ENCODE measurements at places on chromosomes 11 and 22. TPM values are rescaled to one million over a fixed set of nuclear protein-coding genes. Genes with fewer than 3 reads are reported as not detected.

DNA sequence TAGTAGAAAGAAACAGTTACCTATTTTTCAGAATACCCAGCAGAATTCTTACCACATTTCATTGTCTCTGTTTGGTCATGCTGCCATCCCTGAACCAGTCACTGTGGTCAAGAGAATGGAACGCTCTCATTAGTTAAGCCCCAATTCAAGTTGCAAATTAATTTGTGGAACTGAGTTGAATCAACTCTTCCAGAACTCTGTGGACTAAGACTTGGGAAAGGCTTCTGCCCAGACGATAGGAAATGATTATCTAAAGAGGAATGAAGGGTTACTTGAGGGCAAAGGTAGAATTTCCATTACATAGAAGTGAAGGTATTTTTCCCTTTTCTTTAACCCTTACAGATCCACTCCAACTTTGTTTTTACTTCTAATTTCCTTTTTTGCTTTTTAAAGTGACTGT is 286.4 kb downstream of the DYNC2H1 start:
- H3K4me1 ChIP-seq = no peaks in the 10 kb centered on the region
- H3K36me3 ChIP-seq = no peaks in the 10 kb centered on the region
- no peak for DNase-seq
- no peak overlapping the region for H3K27ac ChIP-seq
- H3K4me3 ChIP-seq = no peak overlapping the region

- H3K27ac ChIP-seq = peak overlapping the region; percentile 38
- no peak overlapping the region for H3K4me3 ChIP-seq
- H3K36me3 ChIP-seq = no peaks in the 10 kb centered on the region
- peaks cover 30% of the 10 kb centered on the region for H3K4me1 ChIP-seq
- no peaks in the 10 kb centered on the region for H3K27me3 ChIP-seq
Measured at GRCh38 chr11:102157219-102157618, 47.0 kb downstream of the YAP1 start.

GRCh38 chr11:116712428-116712827 is 60.4 kb downstream of the BUD13 start:
- DNase-seq = no peak
- H3K4me1 ChIP-seq = no peaks in the 10 kb centered on the region
- H3K27me3 ChIP-seq = no peaks in the 10 kb centered on the region
- no peak overlapping the region for H3K27ac ChIP-seq
- no peaks in the 10 kb centered on the region for H3K36me3 ChIP-seq

DNA sequence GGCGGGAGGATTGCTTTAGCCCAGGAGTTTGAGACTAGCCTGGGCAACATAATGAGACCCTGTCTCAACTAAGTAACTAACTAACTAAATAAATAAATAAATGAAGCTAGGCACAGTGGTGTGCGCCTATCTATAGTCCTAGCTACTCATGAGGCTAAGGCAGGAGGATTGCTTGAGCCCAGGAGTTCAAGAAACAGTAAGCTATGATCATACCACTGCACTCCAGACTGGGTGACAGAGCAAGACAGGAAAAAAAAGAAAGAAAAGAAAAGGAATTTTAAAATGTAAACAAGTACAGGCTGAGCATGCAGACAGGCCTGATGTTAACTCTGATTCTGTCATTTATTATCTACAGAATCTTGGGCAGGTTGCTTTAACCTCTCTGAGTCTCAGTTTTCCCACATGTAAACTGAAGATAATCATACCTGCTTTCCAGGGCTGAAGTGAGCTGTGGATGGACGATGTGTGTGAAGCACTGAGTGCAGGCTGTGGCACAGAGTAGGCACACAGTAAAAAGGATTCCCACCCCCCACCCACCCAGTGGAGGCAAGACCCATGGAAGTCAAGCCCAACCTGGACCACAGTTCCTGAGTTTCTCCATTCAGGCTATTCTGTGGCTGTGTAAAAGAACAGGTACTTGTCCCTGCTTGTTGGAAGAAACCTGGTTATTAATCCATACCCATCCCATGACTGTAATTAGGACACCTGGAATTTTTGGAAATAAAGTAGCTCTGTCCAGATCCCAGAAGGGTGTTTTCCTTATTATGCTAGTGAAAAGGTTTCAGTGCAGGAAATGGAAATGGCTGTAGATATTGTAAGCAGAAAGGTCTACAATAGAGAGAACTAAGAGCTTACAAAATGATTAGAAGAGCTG is 18.7 kb upstream of the SCUBE2 start:
- H3K27me3 ChIP-seq = no peaks in the 10 kb centered on the region
- no peak overlapping the region for H3K4me3 ChIP-seq
- no peak for DNase-seq
- H3K4me1 ChIP-seq = no peaks in the 10 kb centered on the region
- H3K36me3 ChIP-seq = no peaks in the 10 kb centered on the region
- H3K27ac ChIP-seq = no peak overlapping the region

DNA sequence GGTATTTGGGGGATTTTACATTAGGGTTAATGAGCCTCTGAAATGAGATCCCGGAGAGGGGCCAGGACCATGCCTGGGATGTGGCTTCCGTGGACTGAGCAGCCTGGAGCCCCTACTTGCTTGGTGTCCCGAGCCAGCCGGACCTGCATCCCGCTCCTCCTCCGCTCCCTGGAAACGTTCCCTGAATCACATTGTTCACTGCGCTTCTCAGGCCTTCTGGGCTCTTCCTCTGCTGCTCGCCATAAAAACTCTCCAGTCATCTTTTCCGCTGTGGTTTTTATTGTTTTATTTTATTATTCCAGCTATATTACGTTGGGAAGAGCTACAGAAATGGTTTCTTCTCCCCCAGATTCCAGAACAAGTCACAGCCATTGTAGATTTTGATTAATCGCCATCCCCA is 13.3 kb upstream of the KCNQ1OT1 start:
- H3K4me3 ChIP-seq = no peak overlapping the region
- no peaks in the 10 kb centered on the region for H3K36me3 ChIP-seq
- no peaks in the 10 kb centered on the region for H3K27me3 ChIP-seq
- no peak overlapping the region for H3K27ac ChIP-seq

GRCh38 chr22:19111584-19111983 is 10.6 kb downstream of the DGCR2 start:
- no peaks in the 10 kb centered on the region for H3K27me3 ChIP-seq
- peaks cover 19% of the 10 kb centered on the region for H3K4me1 ChIP-seq
- no peak overlapping the region for H3K4me3 ChIP-seq
- H3K36me3 ChIP-seq = no peaks in the 10 kb centered on the region

The PNPLA5 gene
- total RNA-seq = not detected

The KCNE3 gene
- total RNA-seq = 6.6 TPM

The MUC5AC gene
- total RNA-seq = not detected

GRCh38 chr11:47881145-47881544 is 33.0 kb upstream of the NUP160 start:
- no peak for DNase-seq
- no peak overlapping the region for H3K27ac ChIP-seq
- peaks cover 7% of the 10 kb centered on the region for H3K4me1 ChIP-seq
- H3K27me3 ChIP-seq = no peaks in the 10 kb centered on the region

- no peaks in the 10 kb centered on the region for H3K4me1 ChIP-seq
- no peak overlapping the region for H3K4me3 ChIP-seq
- no peak overlapping the region for H3K27ac ChIP-seq
Measured at GRCh38 chr22:39818094-39818493, 75.5 kb downstream of the ENTHD1 start.

The NXPE4 gene
- total RNA-seq = not detected

- no peak overlapping the region for H3K4me3 ChIP-seq
- H3K36me3 ChIP-seq = no peaks in the 10 kb centered on the region
- H3K4me1 ChIP-seq = peaks cover 20% of the 10 kb centered on the region
- DNase-seq = no peak
- no peak overlapping the region for H3K27ac ChIP-seq
Measured at GRCh38 chr22:33666961-33667619, 253.2 kb downstream of the LARGE1 start.

The LIF gene
- total RNA-seq = 1.4 TPM

- H3K4me3 ChIP-seq = no peak overlapping the region
- H3K36me3 ChIP-seq = peaks cover 79% of the 10 kb centered on the region
- DNase-seq = no peak
- no peaks in the 10 kb centered on the region for H3K27me3 ChIP-seq
- H3K4me1 ChIP-seq = peaks cover 13% of the 10 kb centered on the region
Measured at GRCh38 chr11:61417670-61418069, 12.1 kb downstream of the CPSF7 start.

DNA sequence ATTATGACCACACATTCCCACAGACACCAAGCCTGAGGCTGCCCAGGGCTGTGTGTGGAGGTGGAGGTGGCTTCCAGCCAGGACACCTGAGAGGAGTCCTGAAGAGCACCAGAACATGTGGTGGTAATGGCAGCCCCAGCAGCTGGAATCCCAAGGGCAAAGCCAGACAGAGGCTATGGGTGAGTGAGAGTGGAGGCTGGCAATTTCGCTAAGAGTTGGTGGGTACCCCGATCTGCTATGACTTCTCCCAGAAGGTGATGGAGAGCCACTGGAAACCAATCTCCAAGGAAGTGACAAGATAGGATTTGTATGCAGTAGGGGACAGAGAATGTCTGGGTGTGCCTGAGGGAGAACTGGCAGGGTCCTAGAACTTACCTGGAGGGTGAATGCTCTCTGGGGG is 69.3 kb upstream of the CLTCL1 start:
- peaks cover 61% of the 10 kb centered on the region for H3K36me3 ChIP-seq
- H3K4me3 ChIP-seq = no peak overlapping the region
- H3K27ac ChIP-seq = no peak overlapping the region
- DNase-seq = no peak
- H3K27me3 ChIP-seq = no peaks in the 10 kb centered on the region

DNA sequence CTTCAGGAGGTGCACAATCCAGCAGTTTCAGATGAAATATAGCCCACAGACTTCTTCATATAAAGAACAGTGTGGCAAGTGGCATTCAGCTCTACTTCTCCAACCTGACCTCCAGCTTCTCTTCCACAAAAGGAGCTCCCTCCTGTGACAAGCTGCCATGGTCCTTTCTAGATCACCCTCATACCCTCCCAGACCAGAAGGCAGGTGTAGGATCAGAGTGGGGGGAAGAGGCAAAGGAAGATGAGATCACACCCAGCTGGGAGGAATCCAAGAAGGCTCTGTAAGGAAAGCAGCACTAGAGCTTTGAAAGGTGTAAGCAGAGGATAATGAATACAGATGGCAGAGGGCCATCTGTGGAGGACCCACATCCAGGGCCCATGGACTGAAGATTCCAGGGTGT is 7.6 kb downstream of the CLPB start:
- no peak for DNase-seq
- H3K27me3 ChIP-seq = no peaks in the 10 kb centered on the region
- peaks cover 26% of the 10 kb centered on the region for H3K36me3 ChIP-seq
- H3K4me3 ChIP-seq = no peak overlapping the region
- no peak overlapping the region for H3K27ac ChIP-seq

The OR51E2 gene
- total RNA-seq = not detected

The SWAP70 gene
- total RNA-seq = 64.6 TPM

The MS4A1 gene
- 0.35 TPM for total RNA-seq

The SOX6 gene
- total RNA-seq = 0.56 TPM

The VPREB1 gene
- not detected for total RNA-seq

- H3K27me3 ChIP-seq = no peaks in the 10 kb centered on the region
- no peak overlapping the region for H3K27ac ChIP-seq
- no peaks in the 10 kb centered on the region for H3K4me1 ChIP-seq
- H3K36me3 ChIP-seq = no peaks in the 10 kb centered on the region
Measured at GRCh38 chr22:46391486-46392136, 56.1 kb downstream of the TRMU start.

DNA sequence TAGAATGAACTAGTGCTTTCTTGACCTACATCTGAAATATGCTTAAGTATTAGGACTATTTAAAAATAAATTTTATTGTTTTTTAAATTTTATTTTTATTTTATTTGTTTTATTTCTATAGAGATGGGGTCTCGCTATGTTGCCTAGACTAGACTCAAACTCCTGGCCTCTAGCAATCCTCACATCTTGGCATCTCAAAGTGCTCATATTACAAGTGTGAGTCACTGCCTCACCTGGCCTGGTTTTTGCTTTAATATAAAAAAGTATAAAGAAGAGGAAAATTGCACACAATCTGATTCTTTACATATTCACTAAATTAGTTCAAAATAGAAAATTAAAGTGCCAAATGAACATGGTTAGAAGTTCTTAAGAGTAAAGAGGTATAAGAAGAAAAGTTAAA is 37.5 kb downstream of the HEPHL1 start:
- no peaks in the 10 kb centered on the region for H3K4me1 ChIP-seq
- no peak overlapping the region for H3K4me3 ChIP-seq
- no peaks in the 10 kb centered on the region for H3K36me3 ChIP-seq
- no peak overlapping the region for H3K27ac ChIP-seq
- H3K27me3 ChIP-seq = no peaks in the 10 kb centered on the region
- DNase-seq = no peak

DNA sequence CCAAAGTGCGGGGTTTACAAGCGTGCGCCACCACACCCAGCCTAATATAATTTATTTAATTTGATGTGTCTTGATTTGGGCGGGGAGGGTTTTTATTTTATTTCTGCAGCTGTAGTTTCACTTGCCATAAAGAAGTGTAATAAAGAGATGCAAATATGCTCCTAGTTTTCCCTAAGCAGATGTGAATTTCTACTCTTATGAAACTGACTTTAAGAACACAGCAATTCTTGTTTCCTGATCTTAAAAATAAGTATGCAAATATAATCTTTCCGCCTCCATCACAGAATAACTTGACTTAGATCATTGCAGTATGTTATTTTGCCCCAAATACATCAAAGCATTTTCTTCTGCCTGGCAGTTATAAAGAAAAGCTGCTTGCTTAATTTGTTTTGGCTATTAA is 4.4 kb downstream of the SPCS2 start:
- DNase-seq = no peak
- H3K4me1 ChIP-seq = peaks cover 50% of the 10 kb centered on the region
- no peaks in the 10 kb centered on the region for H3K27me3 ChIP-seq

- no peaks in the 10 kb centered on the region for H3K4me1 ChIP-seq
- no peak for DNase-seq
- H3K4me3 ChIP-seq = no peak overlapping the region
- H3K36me3 ChIP-seq = no peaks in the 10 kb centered on the region
- H3K27me3 ChIP-seq = no peaks in the 10 kb centered on the region
Measured at GRCh38 chr11:44470854-44471253, 94.6 kb upstream of the CD82 start.

- H3K4me1 ChIP-seq = no peaks in the 10 kb centered on the region
- no peaks in the 10 kb centered on the region for H3K36me3 ChIP-seq
- no peak for DNase-seq
Measured at GRCh38 chr11:37630866-37631265, 1032.8 kb upstream of the RAG2 start.

DNA sequence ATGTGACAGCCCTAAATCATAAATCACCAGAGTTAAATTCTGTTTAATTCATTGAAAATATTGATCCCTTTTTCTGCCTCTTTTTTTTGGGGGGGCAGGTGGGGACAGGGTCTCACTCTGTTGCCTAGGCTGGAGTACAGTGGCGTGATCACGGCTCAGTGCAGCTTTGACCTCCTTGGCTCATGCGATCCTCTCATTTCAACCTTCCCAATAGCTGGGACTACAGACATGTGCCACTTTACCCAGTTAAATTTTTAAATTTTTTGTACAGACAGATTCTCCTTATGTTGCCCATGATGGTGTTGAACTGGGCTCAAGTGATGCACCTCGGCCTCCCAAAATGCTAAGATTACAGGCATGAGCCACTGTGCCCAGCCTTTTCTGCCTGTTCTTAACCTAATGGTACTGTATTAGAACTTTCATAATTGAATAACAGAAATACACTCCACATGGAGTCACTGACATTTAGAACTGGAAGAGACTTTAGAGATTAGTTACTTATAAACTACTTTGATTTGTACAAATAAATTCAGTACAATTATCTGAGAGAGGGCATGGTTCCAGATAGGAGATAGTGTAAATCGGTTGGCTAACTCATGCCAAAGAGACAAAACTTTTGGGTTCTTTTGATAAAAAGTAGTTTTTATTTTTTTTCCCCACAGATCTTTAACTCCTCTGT is 76.4 kb upstream of the PRODH start:
- H3K27me3 ChIP-seq = no peaks in the 10 kb centered on the region
- no peak overlapping the region for H3K27ac ChIP-seq
- DNase-seq = no peak
- no peaks in the 10 kb centered on the region for H3K4me1 ChIP-seq
- H3K36me3 ChIP-seq = no peaks in the 10 kb centered on the region

Data from thoracic aorta (tissue), 2 donors.